ENCODE measurements at places on chromosomes 6 and 20.

DNA sequence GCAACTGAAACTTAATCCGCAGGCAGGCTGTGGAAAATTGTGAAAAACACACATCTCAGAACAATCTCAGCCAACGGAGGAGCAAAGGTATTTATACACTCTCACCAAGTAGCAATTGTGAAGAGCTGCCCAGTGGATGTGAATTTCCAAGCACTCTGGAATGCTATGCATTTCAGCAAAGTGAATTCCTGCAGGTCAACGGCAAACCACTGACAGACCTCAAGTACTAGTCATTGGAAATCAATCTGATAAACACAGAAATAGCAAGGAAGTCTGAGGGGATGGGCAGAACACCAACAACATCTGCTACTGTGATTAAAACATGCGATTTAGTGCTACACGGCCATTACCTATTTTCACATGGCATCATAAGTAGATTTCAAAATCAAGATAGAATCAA is 429.1 kb downstream of the HTR1B start:
- DNase-seq, result no peak

DNA sequence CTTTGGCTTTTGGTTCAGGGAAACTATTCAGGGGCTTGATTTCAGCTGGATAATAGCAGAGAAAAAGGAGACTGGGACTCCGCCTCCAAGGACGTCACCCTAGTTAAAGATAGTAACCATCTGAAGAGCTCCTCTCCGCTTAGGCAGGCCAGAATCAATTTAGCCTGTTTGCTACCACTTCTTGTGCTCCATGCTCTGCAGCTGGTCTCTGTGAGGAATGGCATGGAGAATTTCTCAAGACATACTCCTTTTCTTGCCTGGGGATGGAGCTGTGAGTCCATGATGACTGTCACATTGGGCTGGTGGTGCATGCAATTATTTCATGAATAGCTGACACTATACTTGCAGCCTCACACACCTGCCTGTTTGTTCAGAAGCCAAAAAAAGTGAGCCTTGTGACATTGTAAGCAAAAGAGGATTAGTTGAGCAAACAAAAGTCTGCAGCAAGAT is 61.4 kb downstream of the TXLNB start:
- DNase-seq, result no peak

- no peak for DNase-seq
These were observed 1027.4 kb upstream of the FLRT3 start for GRCh38 chr20:15364781-15365180.

- DNase-seq, result no peak
These were observed 27.4 kb downstream of the EPHA7 start for GRCh38 chr6:93391965-93392364.

DNA sequence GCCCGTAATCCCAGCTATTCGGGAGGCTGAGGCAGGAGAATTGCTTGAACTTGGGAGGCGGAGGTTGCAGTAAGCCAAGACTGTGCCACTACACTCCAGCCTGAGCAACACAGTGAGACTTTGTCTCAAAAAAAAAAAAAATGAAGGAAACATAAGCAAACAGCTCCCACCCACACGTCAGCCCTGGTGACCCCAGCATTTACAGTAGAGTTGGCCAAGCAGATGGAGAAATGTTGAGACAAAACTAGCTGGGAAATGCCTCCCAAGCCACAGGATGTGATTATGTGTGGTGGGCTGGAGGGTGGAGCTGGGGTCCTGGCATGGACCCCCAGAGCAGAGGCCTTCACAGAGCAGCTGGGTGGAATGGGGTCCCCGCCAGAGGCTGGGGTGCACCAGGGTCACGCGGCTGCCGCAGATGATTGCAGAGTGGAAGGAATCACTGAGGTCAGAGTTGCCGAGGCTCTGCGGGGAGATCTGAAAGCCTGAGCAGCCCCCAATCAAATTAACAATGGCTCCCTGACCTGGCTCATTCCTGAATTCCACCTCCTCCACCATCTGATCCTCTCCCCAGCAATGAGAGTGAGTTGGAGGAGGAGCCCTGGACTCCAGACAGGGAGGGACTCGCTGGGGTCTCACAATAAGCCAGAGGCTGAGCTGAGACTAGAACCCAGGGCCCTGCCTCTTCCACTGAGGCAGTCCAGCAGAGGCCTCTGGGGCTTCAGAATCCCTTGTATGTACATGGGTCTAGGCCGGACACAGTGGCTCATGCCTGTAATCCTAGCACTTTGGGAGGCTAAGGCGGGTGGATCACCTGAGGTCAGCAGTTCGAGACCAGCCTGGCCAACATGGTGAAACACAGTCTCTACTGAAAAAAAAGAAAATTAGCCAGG is 34.7 kb upstream of the TGM2 start:
- DNase-seq, result no peak

GRCh38 chr20:22586645-22587310 is 2.4 kb upstream of the FOXA2 start:
- DNase-seq, result no peak

- peak; percentile 34 for DNase-seq
These were observed at the start of gene BFSP1 for GRCh38 chr20:17530716-17531664. Gene BFSP1 (minus strand): TSS chr20:17531379. CDS start chr20:17531329, 50 bp downstream.

DNA sequence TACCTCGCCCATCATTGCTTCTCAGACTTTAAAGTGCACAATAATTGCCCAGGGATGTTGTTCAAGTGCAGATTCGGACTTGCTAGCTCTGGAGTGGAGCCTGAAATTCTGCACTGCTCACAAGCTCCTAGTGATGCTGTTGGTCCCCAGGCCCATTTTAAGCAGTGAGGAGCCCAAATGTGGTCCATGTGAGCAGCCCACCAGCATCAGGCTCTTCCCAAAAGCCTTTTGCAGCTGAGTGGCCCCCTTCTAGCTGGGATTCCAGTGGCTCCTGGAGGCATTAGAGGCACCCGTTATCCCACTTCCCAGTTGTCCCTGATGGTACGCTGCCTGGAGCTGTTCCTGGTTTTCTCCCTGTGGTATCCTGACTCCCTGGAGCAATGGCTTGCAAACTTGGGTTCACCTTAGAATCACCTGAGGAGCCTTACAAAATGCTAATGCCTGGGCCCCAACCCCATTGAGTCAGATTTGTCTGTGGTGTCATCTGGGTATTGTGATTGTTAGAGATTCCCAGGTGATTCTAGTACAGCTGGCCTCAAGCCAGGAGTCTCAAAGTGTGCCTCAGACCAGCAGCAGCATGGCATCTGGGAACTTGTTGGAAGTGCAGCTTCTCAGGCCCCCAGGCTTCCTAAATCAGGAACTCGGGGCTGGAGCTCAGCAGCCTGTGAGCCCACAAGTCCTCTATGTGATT is 186.9 kb upstream of the SLC24A3 start:
- no peak for DNase-seq

- no peak for DNase-seq
These were observed 212.9 kb downstream of the PLCB4 start for GRCh38 chr20:9281803-9282202.

DNA sequence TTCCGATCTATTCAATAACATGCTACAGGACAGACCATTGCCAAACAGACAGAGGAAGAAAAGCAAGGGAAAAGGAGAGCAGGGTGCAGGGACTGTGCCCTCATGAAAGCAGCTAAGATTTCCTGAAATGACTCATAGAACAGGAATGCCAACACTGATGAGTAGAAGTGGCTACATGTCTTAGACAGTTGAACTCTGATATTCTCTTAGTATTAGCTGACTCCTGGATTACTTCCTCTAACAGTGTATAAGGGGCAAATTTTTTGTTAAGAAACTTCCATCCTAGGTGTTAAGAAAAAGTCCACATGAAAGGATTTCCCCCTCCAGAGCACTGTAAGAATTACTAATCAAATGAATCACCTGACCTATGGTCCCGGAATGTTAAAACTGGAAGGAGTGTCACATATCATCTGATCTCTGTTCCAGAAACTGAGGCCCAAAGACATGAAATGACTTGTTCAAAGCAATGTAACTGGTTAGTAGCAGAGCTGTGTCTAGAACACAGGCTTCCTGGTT is 224.9 kb downstream of the IBTK start:
- DNase-seq, result no peak

DNA sequence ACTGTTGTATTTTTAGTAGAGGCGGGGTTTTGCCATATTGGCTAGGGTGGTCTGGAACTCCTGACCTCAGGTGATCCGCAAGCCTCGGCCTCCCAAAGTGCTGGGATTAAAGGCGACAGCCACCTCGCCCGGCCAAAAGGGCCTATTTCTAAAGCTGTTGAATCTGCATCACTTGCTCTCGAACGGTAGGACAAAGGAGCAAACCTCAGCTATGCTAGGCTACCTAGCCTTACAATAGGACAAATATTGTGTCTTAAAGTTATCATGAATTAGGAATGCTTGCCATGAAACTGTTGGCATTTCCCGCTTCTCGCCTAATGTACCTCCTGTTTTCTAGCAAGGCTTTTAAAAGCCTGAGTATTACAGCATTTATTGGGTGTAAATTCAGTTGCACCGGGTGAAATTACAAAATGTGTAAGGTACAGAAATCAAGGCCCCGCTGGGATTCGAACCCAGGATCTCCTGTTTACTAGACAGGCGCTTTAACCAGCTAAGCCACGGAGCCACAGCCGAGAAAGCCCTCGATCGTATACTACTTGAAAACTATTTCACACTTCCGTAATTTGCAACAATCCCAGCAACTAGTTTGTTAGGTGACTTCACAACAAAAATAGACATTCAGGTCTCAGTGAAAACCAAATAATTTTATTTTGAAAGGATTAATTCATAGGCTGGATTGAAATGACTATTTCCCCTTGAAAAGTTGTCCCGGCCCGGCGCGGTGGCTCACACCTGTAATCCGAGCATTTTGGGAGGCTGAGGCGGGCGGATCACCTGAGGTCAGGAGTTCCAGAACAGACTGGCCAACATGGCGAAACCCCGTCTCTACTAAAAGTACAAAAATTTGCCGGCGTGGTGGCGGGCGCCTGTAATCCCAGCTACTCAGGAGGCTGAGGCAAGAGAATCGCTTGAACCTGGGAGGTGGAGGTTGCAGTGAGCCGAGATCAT is 211.6 kb upstream of the ZNF184 start:
- peak; percentile 34 for DNase-seq

GRCh38 chr6:38353310-38354036 is 286.3 kb downstream of the BTBD9 start:
- no peak for DNase-seq

- DNase-seq, result no peak
These were observed 262.0 kb downstream of the HIVEP2 start for GRCh38 chr6:142682985-142683384.

- no peak for DNase-seq
These were observed 360.4 kb downstream of the ESR1 start for GRCh38 chr6:152167641-152168603.

DNA sequence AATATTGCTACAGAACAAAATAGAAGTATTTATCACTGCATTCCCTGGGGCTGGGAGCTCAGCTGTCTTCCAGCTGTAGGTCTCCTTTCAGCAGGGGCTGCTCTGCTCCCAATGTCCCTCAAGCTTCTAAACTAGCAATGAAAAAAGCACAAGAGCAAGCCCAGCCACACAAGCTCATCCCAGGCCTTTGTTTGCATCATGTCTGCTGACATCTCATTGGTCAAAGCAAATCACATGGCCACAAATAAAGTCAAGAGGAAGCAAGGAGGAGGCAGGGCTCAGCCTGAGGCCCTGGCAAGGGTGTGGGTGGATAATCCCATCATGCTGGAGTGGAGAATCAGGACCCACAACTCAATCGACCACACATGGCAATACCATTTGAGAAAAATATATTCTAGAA is 2.2 kb upstream of the BFSP1 start:
- no peak for DNase-seq

DNA sequence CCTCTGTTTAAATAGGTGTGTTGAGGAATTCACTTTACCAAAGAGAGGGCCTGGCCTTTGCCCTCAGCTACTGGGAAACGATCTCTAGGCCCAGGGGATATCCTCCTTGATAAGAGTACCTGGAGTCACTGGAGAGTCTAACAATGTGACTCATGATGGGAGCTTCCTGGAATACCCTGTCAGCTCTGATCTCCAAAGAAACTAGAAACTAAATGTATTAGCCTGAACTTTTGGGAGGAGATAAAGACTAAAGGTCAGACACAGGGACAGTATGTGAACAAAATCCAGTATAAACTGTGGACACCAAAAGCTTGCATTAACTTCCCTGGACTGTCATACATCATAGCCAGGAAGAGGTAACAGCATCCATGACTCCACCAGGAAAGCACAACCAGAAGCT is 148.5 kb downstream of the RNGTT start:
- DNase-seq, result no peak

- DNase-seq, result no peak
These were observed 79.4 kb downstream of the THEMIS start for GRCh38 chr6:127821431-127821830.

- no peak for DNase-seq
These were observed 1.1 kb downstream of the PAX1 start for GRCh38 chr20:21706261-21707195.

GRCh38 chr6:5012519-5012918 is 8.7 kb upstream of the RPP40 start:
- no peak for DNase-seq

DNA sequence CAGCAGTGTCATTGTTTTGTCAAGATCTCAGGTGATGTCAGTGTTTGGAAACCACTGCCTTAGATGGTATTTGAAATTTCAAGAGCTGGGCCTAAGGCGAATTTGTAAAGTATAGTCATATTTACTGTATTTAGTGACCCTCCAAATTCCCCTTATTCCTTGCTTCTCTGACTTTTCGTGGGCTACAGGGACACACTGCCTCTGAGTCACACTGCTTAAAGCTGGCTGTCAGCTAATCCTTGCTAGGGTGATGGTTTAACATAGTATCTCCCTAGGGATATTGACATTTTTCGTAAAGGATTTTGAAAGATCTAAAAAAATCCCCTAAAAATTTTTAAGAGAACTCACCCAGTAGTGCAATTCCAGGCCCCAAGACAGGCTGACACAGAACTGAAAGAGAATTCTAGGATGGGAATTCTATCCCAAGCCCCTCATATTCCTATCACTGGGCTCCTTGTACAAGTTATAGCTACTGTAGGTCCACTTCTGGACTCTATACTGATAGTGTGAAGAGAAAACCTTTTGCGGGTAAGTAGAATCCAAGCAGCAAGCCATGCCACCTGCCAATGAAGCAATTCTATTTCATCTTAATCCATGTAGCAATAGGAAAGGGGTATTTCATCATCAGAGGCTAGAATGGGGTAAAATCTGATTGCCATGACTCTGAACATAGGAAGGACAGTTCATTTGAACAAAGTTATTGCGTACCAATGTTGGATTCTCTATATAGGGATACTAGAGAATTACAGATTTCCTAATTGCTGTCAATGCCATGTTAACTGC is 4.3 kb downstream of the BMP6 start:
- DNase-seq, result no peak

GRCh38 chr20:47792021-47792618 is 6.8 kb upstream of the SULF2 start:
- no peak for DNase-seq

GRCh38 chr20:57448764-57449354 is 57.7 kb downstream of the RBM38 start:
- DNase-seq, result no peak

DNA sequence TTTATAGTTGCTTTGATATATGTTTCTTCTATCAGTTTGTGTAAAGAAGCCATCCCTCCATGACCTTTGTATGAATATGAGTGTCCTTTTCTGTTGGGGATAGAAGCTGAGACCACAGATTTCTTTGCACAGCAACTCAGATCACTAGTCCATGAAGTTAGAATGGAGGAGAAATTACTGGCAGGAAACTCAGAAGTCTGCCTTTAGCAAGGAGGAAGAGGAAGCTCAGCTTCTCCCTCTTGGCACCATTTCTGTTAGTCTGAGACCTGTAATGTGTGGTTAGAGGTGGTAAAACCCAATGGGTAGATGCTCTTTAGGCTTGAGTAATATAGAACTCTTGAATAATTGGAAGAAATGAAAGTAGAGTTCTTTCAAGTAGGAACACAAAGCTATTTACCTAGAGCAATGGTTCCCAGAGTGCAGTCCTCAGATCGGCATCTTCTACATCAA is 995.3 kb upstream of the FLRT3 start:
- no peak for DNase-seq

Measured in stimulated activated CD8-positive, alpha-beta memory T cell treated with anti-CD3 and anti-CD28 coated beads, Interleukin-7, amount 100 ng/mL, for 4 hours (primary cell).